T-helper 1 cell treated with Interleukin-12 subunit alpha and Interleukin-12 subunit beta and Interleukin-4 antibody, amounts not matched to agents 30 ng/mL and 1 ng/mL, for 36 hours (primary cell): ENCODE measurements at places on chromosomes 1 and 21. TPM values are rescaled to one million over a fixed set of nuclear protein-coding genes. Genes with fewer than 3 reads are reported as not detected.

The MYOG gene
- total RNA-seq: not detected in 2 replicates

The PSEN2 gene
- 12.8 and 14.7 TPM in 2 replicates for total RNA-seq

The PDPN gene
- not detected in 2 replicates for total RNA-seq

The HUNK gene
- total RNA-seq: not detected in 2 replicates

The PKN2 gene
- total RNA-seq: 29.0 and 32.6 TPM in 2 replicates

The PACC1 gene
- 15.5 and 19.7 TPM in 2 replicates for total RNA-seq

The ERG gene
- total RNA-seq: not detected in 2 replicates

The EDARADD gene
- 9.1 and 10.4 TPM in 2 replicates for total RNA-seq

The OR2T2 gene
- not detected in 2 replicates for total RNA-seq

The GJA4 gene
- 0.25 and 0.46 TPM in 2 replicates for total RNA-seq

The ASB17 gene
- not detected in 2 replicates for total RNA-seq

The TSSK3 gene
- total RNA-seq: 0.98 and 1.2 TPM in 2 replicates

The HSD3B1 gene
- not detected in 2 replicates for total RNA-seq

The IRF6 gene
- total RNA-seq: 0.15 TPM in 1 of 2 replicates, not detected in the other

The AGRN gene
- total RNA-seq: 12.7 and 12.9 TPM in 2 replicates

The TEX38 gene
- total RNA-seq: 0.34 TPM in 1 of 2 replicates, not detected in the other

The IGSF3 gene
- total RNA-seq: 0.83 and 0.98 TPM in 2 replicates

The KRTAP19-2 gene
- not detected in 2 replicates for total RNA-seq

The INSRR gene
- 0.63 and 0.81 TPM in 2 replicates for total RNA-seq

The C1orf74 gene
- 1.6 and 2.0 TPM in 2 replicates for total RNA-seq

The GCSAML gene
- not detected in 2 replicates for total RNA-seq

The ADAM30 gene
- not detected in 2 replicates for total RNA-seq

The SLC5A9 gene
- total RNA-seq: not detected in 2 replicates

The APCS gene
- total RNA-seq: not detected in 2 replicates

The OR14K1 gene
- total RNA-seq: not detected in 2 replicates

The XCL2 gene
- 4.1 and 8.9 TPM in 2 replicates for total RNA-seq

The PGBD5 gene
- 0.12 TPM in 1 of 2 replicates, not detected in the other for total RNA-seq

The ALPL gene
- not detected in 2 replicates for total RNA-seq

The PPM1J gene
- 0.10 TPM in 1 of 2 replicates, not detected in the other for total RNA-seq

The NFASC gene
- total RNA-seq: 0.12 and 0.20 TPM in 2 replicates

The AADACL3 gene
- total RNA-seq: not detected in 2 replicates

The OR2T29 gene
- not detected in 2 replicates for total RNA-seq

The NEK2 gene
- total RNA-seq: 25.7 and 26.1 TPM in 2 replicates

The ITLN1 gene
- total RNA-seq: not detected in 2 replicates

The PCBP3 gene
- 11.0 and 14.0 TPM in 2 replicates for total RNA-seq

The C4BPB gene
- total RNA-seq: 11.5 and 15.6 TPM in 2 replicates

The WNT3A gene
- total RNA-seq: not detected in 2 replicates

The SPATA45 gene
- total RNA-seq: 0.93 TPM in 1 of 2 replicates, not detected in the other

The CYYR1 gene
- total RNA-seq: not detected in 2 replicates

The AIM2 gene
- 11.6 and 13.8 TPM in 2 replicates for total RNA-seq

The KRTAP19-5 gene
- not detected in 2 replicates for total RNA-seq

The ACAP3 gene
- 60.9 and 62.5 TPM in 2 replicates for total RNA-seq

The ALX3 gene
- total RNA-seq: not detected in 2 replicates

The GPR3 gene
- total RNA-seq: 0.32 and 0.56 TPM in 2 replicates

The HOOK1 gene
- 2.9 and 3.5 TPM in 2 replicates for total RNA-seq

The LSS gene
- total RNA-seq: 48.5 TPM in 2 replicates

The SPRR2A gene
- not detected in 2 replicates for total RNA-seq

The MCL1 gene
- total RNA-seq: 433 and 435 TPM in 2 replicates

The COL6A2 gene
- 2.6 and 3.9 TPM in 2 replicates for total RNA-seq

The SERPINC1 gene
- 0.49 TPM in 1 of 2 replicates, not detected in the other for total RNA-seq

The ABCG1 gene
- 20.7 and 21.5 TPM in 2 replicates for total RNA-seq

The EPHA10 gene
- 0.05 TPM in 1 of 2 replicates, not detected in the other for total RNA-seq

The SH3BGR gene
- 1.0 and 1.2 TPM in 2 replicates for total RNA-seq

The CDKN2C gene
- 30.0 and 30.2 TPM in 2 replicates for total RNA-seq

The LEMD1 gene
- 0.63 and 1.7 TPM in 2 replicates for total RNA-seq

The DNALI1 gene
- total RNA-seq: 0.32 TPM in 1 of 2 replicates, not detected in the other

The SERTAD4 gene
- not detected in 2 replicates for total RNA-seq

The CCDC18 gene
- 16.0 and 20.2 TPM in 2 replicates for total RNA-seq

The OR10Z1 gene
- not detected in 2 replicates for total RNA-seq
